ENCODE measurements at places on chromosomes 13 and 19. TPM values are rescaled to one million over a fixed set of nuclear protein-coding genes. Genes with fewer than 3 reads are reported as not detected.

DNA sequence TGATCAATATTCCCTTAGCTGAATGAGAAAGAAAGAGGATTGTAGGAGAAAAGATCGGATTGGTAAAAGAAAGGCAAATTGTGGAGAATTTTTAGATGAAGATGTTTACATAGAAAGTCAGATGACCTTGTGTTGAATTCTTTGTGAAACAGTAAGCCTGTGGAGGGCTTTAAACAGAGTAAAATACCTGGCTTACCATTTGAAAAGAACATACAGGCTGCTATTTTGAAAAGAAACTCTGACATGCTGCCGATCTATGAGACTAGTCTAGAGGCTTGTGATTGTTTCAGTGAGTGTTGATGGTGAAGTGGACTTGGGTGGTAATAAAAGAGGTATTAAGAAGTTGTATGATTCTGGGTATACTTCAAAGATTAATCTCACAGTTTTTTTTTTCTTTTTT is 938.9 kb upstream of the PRR20A start:
- no peak for DNase-seq

- DNase-seq, result no peak
These were observed 21.4 kb upstream of the MICU2 start for GRCh38 chr13:21625366-21625765.

DNA sequence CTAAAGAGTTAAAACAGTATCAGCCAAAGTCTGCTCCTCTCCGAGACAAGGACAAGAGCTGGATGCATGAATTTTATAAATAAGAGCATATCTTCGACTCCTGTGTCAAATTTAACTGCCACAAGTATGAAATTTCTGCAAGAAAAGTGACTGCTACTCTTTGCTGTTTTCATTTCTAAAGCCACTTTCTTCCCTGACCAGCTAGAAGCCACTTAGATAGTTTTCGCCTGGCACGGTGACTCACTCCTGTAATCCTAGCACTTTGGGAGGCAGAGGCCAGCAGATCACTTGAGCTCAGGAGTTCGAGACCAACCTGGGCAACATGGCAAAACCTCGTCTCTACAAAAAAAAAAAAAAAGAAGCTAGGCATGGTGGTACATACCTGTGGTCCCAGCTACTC is 61.3 kb downstream of the ENOX1 start:
- no peak for DNase-seq

DNA sequence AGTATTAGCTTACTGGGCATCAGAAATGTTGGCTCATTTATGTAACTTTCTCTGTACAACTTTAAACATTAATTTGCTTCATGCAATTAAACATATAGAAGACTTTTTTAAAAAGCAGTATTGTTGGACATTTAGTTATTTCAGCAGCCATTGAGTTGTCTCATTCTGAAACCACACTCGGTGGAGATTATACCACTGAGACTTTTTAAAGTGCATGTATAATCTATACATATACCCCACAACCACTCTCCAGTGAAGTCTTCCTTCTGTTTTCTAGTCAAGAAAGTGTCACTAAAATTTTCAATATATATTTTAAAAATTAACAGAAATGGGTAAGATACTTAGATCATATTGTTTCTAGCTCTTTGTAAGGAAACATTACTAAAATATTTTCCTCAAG is 15.5 kb downstream of the SETDB2 start:
- no peak for DNase-seq

DNA sequence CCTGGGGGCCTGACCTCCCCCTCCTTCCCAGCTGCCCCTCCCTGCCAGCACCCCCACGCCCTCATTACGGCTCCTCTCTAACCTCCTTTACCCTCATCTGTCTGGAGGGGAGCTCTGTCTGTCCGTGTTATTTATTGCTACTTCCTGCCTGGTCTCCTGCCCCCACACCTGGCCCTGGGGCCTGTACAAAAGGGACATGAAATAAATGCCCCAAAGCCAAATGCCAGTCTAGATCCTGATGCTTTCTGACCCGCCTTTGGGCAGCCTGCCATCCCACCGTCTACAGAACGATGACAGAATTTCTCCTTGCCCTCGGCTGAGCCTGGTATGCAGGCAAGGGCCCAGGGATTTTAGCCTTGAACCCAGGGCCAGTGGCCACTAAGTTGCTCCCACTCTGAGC is 15.4 kb upstream of the CD22 start:
- DNase-seq, result no peak

DNA sequence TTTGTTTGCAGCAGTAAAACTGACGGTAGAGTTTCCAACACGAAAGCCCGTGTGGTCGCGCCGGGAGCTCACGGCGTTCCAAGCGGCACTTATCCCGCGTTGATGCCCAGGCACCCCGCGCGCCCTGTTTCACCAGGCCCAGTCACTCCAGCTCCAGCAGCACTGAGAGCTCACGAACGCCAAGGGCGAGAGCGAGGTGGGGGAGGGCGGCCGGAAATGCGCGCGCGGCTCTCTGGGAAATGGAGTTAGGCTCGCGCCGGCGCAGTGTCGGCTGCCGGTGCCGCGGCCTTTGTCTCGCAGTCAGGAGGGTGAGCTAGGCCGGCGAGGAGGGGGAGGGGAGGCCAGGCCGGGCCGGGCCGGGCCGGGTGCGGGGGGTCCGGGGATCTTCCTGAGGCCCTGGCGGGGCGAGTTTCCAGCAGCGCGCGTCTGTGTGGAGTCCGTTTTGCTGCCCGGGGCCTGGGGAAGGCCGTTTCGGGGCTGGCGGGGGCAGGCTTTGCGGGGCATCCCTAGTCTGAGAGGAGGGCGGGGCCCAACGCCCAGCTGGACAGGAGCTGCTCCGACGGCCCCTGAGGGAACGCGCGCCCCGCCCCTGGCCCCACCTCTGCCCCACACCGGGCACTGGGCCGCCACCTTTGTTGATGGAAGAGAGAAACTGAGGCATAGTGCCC is at the start of gene ZNF135:
ZNF135 (plus strand) TSS at position 280 of the 668 bp plus-strand sequence. CDS start 721 bp downstream, outside the sequence.
- peak; percentile 94 for DNase-seq

DNA sequence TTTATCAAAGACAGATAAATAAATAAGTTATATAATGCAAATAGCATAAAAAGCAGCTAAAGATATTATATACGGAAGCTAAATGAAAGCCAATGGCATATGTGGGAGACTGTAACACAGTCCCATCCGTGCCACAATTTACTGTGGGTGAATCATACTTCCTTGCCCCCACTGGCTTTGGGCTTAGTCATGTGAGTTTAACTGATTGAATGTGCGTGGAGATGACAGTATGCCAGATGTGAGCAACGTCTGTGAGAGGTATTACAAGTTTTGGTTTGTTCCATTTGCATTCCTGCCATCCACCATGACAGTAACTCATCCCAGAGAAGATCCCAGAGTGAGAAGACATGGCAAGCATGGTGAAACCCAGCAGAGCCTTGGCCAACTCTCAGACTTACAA is 340.0 kb downstream of the SUCLA2 start:
- DNase-seq, result no peak

GRCh38 chr19:33171222-33171795 is 22.8 kb upstream of the LRP3 start:
- no peak for DNase-seq

- peak; percentile 92 for DNase-seq
These were observed 55.7 kb downstream of the MRPL57 start for GRCh38 chr13:21232196-21232595.

DNA sequence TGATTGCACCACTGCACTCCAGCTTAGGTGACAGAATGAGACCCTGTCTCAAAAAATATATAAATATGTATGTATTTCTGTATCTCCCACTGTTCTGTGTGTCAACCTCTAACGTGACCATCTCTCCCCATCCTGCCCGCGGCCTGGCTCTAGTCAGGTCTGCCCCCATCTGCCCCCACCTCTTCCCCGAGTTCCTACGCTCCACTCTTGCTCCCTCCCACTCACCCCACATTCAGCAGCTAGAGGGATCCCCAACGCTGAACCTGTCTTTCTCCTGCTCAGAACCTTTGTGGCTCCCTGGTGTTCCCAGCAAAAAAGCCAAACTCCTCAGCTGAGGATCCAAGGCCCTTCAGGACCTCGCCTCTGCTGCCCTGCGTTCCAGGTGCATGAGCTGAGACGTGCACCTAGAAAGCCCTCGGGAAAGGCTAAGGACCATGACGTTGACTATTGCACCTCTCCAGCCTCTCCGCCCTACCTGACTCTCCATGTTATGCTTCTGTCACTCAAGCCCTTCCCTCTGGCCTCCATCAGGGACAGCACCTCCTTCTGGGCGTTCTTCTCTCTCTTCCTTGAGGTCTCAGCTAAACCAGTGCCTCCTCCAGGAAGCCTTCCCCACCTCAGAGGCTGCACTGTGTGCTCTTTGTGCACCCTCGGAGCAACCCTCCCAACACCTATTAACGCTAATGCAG is 18.1 kb downstream of the AKT2 start:
- DNase-seq, result no peak

DNA sequence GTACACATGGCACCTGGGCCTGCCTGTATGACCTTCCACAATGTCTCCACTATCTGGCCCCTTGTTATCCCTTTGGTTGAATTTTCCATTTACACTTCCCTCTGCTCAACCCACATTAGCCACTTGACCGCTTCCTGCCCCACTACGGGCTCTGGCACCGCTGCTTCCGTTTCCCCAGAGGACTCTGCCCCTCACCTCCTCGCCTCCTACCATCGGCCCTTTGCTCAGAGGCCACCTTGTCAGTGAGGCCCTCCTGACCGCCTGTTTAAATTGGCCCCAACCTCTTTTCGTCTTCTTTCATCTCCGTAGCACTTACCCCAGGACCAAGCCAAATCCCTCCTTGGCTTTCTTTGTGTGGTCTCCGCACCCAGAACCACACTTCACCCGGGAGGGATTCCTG is 47.4 kb downstream of the SOX1 start:
- no peak for DNase-seq

DNA sequence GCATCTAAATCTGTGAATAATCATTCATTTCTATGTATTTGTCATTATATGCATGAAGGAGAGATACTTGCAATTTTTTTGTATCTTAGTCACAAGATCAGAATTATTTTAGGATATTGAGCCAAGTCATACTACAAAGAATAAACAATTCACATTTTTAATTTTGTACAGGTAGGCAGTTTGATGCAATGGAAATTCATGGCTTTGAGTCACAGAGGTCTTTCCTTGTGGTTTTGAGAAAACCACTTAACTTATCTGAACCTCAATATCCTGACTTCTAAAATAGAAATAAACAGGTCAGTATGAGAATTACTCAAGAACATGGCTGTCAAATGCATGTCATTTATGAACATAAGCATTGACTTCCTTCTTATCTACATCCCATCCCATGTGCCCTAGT is 221.4 kb upstream of the SLC10A2 start:
- DNase-seq, result no peak

DNA sequence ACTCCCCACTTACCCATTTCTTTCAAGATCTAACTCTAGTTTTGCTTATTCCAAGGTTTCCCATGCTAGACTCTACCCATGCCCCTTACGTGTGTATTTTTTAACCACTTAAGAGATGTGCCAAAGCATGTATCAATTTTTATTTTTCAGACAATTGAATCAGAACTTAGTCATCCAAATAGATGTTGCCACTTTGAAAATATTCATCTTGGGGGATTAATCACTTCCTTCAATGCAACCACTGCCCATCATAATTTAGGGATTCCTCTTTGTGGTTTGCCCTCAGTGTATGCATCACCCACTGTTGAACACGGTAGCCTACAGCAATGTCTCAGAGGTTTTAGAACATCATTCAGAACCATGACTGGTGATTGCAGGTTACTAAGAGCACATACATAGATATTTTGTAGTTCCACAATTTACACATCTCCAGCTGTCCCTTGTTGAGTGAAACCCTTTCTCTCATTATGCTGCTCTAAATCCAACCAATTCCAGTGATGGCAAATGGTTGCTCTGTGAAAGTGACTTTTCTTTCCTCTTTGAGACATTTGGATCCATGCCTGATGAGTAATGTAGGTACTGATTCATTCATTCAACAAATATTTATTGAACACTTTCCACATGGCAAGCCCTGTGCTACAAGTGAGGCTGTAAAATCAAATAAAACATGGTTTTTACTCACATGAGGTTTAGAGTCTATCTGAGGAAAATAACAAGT is 60.6 kb upstream of the SERP2 start:
- DNase-seq, result no peak

GRCh38 chr13:98467263-98467985 is 109.5 kb downstream of the STK24 start:
- DNase-seq, result no peak

DNA sequence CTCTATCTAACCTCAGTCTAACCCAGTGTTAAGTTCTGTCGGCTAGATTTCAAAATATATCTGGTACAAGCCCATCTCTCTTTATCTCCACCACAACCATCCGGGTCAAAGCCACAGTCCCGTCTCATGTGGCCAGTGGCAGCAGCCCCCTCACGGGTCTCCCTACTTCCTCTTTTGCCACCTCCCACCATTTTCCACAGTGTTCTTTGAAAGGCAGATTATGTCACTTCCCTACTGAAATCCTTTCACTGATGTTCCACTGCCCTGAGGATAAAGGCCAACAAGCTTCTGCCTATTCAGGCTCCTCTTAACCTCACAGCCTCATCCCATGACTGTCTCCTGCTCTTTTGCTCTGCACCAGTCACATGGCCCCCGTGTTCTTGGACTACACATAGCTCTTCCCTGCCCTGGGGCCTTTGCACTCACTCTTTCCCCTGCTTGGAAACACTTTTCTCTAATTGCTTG is 117.2 kb downstream of the UBL3 start:
- DNase-seq, result no peak

GRCh38 chr19:3007975-3008374 is 21.1 kb downstream of the TLE2 start:
- DNase-seq, result no peak

DNA sequence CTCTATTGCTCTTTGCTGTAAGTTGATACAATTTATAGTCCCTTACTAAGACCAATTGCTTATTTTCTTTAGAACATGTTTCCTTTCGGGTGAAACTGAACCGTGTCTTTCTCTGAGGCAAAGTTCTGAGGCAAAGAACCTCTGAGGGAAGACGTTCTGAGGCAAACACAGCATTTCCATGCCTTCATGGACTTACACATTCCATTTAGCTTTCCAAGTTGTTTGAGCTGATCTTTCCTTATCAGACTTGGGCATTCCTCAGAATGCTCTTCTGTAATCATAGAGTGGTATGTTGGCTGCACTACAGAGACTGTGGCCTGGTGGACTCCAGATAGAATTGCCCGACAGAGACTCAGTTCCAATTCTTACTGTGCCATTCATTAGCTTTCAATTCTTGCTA is 579.1 kb downstream of the KCTD12 start:
- DNase-seq, result no peak

- DNase-seq, result no peak
These were observed 82.5 kb downstream of the DHRS12 start for GRCh38 chr13:51721496-51721895.

The GPR12 gene
- 0.11 TPM for total RNA-seq

The RDH8 gene
- not detected for total RNA-seq

The PRODH2 gene
- not detected for total RNA-seq

The CD209 gene
- total RNA-seq, result 8.9 TPM

The OR7D2 gene
- not detected for total RNA-seq

The MRPL4 gene
- 78.0 TPM for total RNA-seq

The ZNF225 gene
- 3.8 TPM for total RNA-seq

The ZNF564 gene
- total RNA-seq, result 13.7 TPM

The ZNF491 gene
- total RNA-seq, result 4.2 TPM

The PRKCG gene
- not detected for total RNA-seq

The CGB3 gene
- total RNA-seq, result not detected
